ENCODE measurements at places on chromosomes 16 and 17.

- peaks cover 27% of the 10 kb centered on the region for H3K4me1 ChIP-seq
These were observed 42.4 kb downstream of the C16orf95 start for GRCh38 chr16:87274794-87275193.

DNA sequence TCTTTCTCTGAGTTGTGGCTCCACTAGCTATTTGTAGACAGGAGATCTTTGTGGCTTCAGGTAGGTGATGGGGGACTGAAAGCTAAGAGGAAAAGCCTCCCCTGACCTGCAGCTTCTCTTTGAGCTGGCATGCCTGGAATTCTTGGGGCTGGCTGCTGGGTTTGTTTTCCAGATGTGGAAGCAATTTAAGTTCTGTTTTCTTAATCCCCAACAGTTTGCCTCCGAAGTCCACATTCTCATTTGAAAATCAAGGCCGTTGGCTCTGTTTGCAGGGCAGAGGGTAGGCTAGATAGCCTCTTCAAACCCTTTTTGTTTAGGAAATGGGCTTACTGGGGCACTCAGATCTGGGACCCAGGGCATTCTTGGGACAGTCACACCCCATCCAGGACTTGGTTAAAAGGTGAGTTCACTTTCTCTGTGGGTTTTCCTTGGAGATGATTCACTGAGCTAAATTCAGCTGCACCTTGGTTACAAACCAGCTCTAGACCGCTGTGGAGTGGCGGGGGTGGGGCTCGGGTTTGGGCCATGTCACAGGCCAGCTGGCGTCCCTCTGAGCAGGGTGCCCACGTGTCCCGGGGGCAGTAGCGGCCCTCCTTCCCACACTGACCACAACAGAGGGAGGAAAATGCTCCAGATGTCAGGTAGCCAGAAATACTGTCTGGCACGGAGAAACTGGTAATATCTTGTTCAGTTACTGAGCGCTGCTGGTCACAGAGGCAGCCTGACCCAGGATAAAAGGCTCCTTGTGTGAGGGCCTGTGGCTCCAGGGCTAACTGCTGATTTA, 108.5 kb downstream of the RAB11FIP4 start:
- peaks cover 2% of the 10 kb centered on the region for H3K36me3 ChIP-seq
- peak overlapping the region; percentile 3 for H3K27ac ChIP-seq
- no peaks in the 10 kb centered on the region for H3K27me3 ChIP-seq
- no peak for DNase-seq

- peaks cover 63% of the 10 kb centered on the region for H3K27me3 ChIP-seq
- DNase-seq = peak; percentile 81
- no peaks in the 10 kb centered on the region for H3K36me3 ChIP-seq
- H3K27ac ChIP-seq = peak overlapping the region; percentile 37
- peaks cover 8% of the 10 kb centered on the region for H3K4me1 ChIP-seq
- H3K4me3 ChIP-seq = peak overlapping the region; percentile 38
These were observed 31.7 kb downstream of the OSBPL7 start for GRCh38 chr17:47789611-47790561.

- peaks cover 4% of the 10 kb centered on the region for H3K36me3 ChIP-seq
- H3K4me3 ChIP-seq = no peak overlapping the region
- peak; percentile 94 for DNase-seq
- no peak overlapping the region for H3K27ac ChIP-seq
- H3K4me1 ChIP-seq = peaks cover 20% of the 10 kb centered on the region
These were observed 7.1 kb upstream of the CHD3 start for GRCh38 chr17:7881276-7882054.

GRCh38 chr16:24729951-24730815, 732 bp downstream of the TNRC6A start:
- peak overlapping the region; percentile 73 for H3K4me3 ChIP-seq
- H3K27me3 ChIP-seq = no peaks in the 10 kb centered on the region
- DNase-seq = no peak
- H3K4me1 ChIP-seq = no peaks in the 10 kb centered on the region
- H3K27ac ChIP-seq = peak overlapping the region; percentile 79

DNA sequence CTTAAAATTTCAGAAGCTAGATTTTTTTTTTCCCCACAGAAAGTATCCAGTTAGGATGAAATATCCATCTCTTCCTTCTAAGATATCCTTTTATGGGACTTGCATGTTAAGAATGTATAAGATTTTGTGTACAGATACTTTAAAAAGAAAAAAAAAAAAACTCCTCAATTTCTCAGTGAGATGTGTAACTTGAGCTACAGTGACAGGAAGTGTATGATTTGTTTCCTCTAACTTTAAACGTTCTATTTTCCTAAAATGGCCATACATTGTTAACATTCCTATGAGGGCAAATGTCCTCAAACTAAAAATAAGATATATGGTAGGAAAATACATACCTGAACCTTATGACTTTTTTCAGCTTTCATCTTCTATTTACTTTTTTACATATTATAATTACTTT, 8.9 kb downstream of the FBXO47 start:
- H3K36me3 ChIP-seq = no peaks in the 10 kb centered on the region
- H3K4me1 ChIP-seq = no peaks in the 10 kb centered on the region
- no peak for DNase-seq
- H3K27ac ChIP-seq = no peak overlapping the region

- no peak for DNase-seq
- no peaks in the 10 kb centered on the region for H3K27me3 ChIP-seq
- H3K4me3 ChIP-seq = no peak overlapping the region
- H3K27ac ChIP-seq = no peak overlapping the region
- no peaks in the 10 kb centered on the region for H3K36me3 ChIP-seq
These were observed 18.1 kb downstream of the ERN1 start for GRCh38 chr17:64111831-64112230.

- H3K27me3 ChIP-seq = no peaks in the 10 kb centered on the region
- no peaks in the 10 kb centered on the region for H3K36me3 ChIP-seq
- H3K4me1 ChIP-seq = no peaks in the 10 kb centered on the region
- no peak overlapping the region for H3K27ac ChIP-seq
- DNase-seq = no peak
- no peak overlapping the region for H3K4me3 ChIP-seq
These were observed 119.2 kb upstream of the CCL2 start for GRCh38 chr17:34135841-34136240.

- H3K27me3 ChIP-seq = no peaks in the 10 kb centered on the region
- H3K27ac ChIP-seq = no peak overlapping the region
- DNase-seq = no peak
- H3K36me3 ChIP-seq = peaks cover 70% of the 10 kb centered on the region
These were observed 34.8 kb downstream of the WDR45B start for GRCh38 chr17:82613283-82614094.

DNA sequence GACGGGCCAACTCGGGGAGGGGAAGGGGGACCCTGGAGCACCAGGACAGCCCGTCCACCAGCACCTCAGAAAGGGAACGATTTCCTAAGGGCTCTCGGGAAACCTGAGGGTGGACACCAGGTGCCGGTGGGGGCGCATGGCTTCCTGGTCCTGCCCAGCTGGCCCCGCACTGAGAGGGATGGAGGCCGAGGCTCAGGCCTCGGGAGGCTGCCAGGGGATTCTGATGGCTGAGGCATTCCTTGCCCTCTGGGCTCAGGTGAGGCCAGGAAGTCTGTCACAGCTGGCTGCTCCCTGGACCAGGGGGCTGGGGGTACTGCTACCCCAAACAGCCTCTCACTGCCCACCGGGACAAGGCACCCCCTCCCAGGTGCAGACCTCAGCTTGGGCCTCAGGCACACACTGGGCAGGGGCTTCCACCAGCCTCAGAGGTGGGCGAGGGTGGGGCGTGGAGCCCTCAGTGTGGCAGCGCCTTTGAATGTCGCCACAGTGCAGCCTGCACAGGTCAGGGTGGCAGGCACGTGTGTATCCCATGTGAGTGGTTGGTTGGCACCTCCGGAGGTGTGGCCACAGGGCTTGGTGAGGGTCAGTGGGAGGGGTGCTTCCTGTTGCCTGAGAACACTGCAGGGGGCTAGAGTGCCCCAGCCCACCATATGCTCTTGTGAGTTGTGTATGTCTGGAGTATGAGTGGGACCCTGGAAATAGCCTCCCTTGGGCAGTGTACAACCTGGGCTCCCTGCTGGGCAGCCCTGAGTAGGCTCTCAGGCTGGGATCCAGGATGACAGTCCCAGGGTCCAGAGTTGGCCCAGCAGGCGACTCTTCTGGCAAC, 3.9 kb upstream of the FSCN2 start:
- H3K4me3 ChIP-seq = no peak overlapping the region
- H3K27me3 ChIP-seq = peaks cover 31% of the 10 kb centered on the region
- no peak for DNase-seq
- H3K36me3 ChIP-seq = peaks cover 4% of the 10 kb centered on the region
- H3K27ac ChIP-seq = no peak overlapping the region

All from spinal cord (tissue), 10 donors.